ENCODE measurements at places on chromosomes 1 and 21.

DNA sequence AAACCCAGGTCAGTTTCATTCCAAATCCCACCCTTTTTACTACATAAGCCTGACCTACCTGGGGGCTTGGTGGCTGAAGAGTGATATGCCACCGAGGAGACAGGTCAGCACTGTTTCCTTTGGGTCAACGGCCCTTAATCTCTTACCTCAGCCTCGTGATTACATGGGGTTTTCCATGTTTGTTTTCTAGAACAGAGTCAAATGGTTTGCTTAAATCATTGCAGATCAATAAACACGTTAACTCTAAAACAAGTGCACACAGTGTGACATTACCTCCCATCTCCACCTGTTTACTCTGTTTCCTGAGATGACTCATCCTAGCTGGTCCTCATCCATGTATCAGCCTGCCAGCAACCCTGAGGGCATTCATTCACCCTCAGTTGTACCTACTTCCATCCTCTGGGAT, 40.8 kb upstream of the TP53BP2 start:
- no peak for DNase-seq

DNA sequence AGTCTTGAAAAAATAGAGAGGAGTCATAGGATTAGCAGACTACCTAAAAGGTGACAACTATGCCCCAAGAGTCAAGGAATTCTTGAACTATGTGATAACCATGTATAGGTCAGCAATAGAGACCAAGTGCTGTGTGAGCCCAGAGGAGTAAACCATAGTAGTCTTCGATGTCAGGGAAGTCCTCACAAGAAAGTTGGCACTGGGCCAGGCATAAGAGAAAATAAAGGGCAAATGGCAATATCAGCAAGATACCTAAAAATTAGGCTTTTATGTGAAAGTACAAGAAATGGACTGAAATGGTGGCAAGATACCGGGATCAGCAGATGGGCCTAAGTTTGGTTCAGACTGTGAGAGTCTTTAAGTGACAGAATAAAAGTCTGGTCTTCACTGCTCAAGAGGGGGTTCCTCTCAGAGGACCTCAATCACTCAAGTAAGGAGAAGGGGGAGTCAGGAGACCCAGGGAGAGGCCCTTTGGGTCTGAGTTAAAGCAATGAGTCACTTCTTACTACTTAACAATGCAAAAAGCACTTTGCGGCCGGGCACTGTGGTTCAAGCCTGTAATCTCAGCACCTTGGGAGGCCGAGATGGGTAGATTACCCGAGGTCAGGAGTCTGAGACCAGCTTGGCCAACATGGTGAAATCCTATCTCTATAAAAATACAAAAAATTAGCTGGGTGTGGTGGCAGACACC, 95.0 kb downstream of the TEX35 start:
- DNase-seq = no peak

DNA sequence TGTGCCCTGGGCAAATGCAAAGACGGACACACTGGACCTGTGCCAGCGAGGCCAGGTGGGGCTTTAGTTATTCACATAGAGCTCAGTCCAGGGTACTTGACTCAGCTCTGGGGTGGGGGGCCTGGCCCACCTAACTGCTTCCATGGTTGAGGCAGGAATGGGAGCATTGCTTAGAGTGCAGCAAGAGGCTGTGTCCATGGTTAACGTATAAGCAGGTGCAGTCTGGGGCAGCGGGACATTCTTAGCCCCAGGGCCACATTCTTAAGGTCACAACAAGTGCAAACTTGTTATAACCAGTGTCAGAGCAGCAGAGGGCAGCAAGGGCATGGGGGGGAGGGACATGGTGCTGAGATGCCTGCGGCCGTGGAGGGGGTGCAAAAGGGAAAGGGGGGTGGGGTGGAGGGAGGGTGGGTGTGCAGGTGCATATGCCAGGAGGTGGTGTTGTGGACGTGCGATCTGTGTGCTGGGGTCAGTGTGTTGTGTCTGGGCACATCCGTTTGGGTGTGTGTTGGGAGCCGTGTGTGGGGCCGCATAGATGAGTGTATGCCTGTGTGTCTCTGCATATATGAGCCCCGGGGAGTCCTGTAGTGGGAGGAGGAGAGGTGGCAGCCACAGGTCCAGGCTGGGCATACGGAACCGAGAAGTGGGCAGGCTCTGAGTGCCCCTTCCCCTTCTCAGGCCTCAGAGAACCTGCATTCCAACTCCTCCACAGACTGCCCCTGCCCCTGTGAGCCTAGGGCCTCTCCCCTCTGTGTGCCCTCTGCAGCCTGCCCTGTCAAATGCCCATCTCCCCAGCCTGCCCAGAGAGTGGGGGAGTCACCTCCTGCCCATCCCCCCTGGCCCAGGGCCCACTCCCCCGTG, 8.4 kb downstream of the KCNJ10 start:
- DNase-seq = no peak

GRCh38 chr1:17338706-17339493, 30.9 kb downstream of the PADI4 start:
- DNase-seq = no peak

DNA sequence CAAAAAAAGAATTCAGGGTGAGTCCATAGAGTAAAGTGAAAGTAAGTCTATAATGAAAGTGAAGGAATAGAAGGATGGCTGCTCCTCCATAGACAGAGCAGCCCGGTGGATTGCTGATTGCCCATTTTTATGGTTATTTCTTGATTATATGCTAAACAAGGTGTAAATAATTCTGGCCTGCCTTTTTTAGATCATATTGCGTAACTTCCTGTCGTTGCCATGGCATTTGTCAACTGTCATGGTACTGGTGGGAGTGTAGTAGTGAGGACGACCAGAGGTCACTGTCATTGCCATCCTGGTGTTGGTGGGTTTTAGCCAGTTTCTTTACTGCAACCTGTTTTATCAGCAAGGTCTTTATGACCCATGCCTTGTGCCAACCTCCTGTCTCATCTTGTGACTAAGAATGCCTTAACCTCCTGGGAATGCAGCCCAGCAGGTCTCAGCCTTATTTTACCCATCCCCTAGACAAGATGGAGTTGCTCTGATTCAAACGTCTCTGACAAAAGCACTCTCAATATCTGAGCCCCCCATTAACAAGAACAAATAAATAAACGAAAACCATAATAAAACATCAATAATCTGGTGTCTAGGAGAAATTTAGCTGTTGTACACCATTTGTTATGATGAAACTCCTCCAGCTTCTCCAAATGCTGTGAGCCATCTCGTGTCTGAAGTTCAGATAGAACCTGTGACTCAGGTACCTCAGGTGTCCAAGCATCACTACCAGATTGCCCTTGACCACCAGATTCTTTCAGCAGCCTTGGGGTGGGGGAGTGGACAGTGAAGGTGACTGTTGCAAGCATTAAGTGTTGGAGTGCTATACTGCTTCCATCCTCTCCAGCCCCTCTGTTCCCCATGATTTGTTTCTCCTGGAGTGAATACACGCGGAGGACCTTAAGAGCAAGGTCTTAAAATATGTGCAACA, 36.0 kb downstream of the EBNA1BP2 start:
- no peak for DNase-seq

- DNase-seq = no peak
Observed at GRCh38 chr1:243848165-243848857, 1.7 kb downstream of the AKT3 start.

DNA sequence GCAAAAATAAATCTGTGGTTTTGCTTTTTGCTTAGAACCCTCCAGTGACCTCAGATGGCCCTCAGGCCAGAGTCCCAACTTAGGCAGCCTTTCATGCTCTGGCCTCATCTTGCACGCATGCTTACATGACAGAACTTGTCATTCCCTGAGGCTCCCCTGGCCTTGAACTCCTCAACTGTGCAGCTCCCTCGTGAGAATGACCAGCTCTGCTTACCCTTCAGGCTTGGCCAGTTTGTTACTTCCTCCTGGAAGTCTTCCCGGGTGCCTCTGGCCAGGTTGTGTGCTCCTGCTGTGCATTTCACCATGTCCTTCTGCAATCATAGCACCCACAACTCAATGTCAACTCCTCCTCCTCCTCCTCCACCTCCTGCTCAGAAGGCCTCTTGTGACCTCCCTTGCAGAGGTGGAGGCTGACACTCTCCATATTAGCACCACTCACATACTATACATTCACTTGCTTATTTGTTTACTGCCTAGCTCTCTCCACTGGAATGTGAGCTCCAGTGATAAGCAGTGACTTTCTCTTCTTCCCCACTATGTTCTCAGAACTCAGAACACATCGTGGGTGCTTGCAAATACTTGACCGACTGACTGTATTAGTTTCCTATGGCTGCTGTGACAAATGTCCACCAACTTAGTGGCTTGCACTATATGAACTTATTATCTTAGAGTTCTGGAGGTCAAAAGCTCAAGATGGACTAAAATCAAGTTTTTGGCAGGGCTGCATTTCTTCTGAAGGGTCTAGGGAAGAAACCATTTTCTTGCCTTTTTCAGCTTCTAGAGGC, 41.9 kb downstream of the RCSD1 start:
- DNase-seq = no peak

DNA sequence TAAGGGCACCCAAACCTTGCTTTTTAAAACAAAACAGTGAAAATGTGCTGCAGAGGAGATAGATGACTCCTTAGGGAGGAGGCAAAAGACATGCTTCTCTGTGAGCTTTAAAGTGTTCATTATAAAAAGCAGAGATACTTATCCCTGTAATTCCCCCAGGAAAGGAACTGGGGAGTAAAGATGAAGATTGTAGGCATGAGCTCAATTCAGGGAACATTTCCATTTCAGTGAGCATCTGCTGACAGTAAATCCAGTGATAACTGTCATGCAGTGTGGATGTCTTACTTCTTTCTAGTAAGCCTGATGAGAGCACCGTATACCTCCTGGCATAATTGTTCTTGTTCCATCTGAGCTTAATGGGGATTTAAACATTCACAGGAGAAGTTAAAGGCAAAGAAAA, 1296.5 kb downstream of the MRPL39 start:
- DNase-seq = no peak

GRCh38 chr1:12596007-12596821, 21.8 kb downstream of the DHRS3 start:
- peak; percentile 98 for DNase-seq

- DNase-seq = no peak
Observed at GRCh38 chr1:2946291-2946690, 75.0 kb upstream of the ACTRT2 start.

DNA sequence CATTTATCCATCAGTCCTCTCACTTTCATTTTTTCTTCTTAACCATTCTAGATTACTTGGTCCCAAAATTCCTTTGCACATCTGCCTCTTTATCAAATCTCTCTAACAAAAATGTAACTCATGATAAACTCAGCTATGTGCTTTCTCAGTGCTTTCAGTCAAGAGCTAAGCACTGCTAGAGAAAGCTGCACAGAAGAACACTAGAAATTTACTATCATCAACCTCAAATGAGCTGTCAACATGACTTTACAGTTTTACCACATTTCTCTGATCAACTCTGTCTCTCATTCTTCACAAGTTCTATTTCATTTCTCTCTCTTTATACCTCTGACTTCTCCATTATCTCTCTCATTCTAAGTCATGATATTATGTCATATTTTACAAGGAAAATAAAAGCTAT, 54.2 kb upstream of the PRKACB start:
- no peak for DNase-seq

- peak; percentile 7 for DNase-seq
Observed at GRCh38 chr1:7650801-7651200, 120.3 kb upstream of the VAMP3 start.

GRCh38 chr1:68196676-68197075, 35.6 kb downstream of the WLS start:
- DNase-seq = no peak

DNA sequence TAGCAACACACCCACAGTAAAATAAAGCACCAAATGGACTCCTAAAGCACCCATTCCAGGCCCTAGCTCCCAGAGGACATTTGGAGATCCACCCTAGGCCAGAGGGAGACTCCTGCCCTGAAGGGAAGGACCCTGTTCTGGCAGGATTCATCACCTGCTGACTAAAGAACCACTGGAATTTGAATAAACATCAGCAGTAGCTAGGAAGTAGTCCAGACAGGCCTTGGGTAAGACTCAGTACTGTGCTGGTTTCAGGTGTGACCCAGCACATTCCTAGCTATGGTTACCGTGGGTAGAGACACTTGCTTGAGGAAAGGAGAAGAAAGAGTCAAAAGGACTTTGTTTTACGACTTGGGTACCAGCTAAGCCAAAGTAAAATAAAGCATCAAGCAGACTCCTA, 92.7 kb upstream of the LRRC7 start:
- no peak for DNase-seq

DNA sequence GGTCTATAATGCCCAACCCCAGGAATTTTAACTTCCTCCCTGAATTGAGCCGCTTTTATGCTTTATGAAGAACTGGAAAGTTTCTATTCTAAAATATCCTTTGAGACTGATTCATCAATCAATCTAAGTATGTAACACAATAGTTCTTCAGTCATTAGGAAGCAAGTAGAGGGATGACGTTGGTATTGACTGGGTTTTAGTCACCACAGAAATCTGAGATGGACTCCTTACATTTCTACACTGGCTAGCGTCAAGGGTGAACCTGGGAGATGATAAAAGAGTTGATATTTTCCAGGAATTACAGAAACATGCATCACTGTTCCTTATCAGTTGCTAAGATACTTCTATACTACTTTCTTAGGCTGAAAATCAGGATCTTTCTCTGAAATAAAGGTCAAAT, 308.0 kb downstream of the HMCN1 start:
- no peak for DNase-seq

DNA sequence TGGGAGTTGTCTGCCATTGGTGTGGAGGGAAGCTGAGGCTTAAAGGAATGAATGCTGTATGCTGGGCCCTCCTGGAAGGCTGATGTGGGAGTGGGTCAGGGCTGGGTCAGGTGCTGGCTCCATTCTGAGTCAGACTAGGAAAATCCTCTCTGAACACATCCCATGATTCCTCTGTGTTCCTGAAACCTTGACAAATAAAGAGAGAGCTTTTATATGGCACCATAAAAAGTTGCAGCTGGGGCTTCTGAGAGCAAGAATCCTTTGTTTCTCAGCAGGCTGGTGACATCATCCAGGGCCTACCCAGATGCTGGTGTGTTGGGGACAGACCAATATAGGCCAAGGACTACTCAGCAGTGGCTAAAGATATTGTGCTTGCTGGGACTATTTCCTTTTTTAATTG, 27.8 kb upstream of the NFASC start:
- no peak for DNase-seq

- DNase-seq = no peak
Observed at GRCh38 chr1:237059244-237059643, 17.3 kb downstream of the RYR2 start.

GRCh38 chr1:234486858-234487840, 8.2 kb upstream of the TARBP1 start:
- DNase-seq = peak; percentile 72

DNA sequence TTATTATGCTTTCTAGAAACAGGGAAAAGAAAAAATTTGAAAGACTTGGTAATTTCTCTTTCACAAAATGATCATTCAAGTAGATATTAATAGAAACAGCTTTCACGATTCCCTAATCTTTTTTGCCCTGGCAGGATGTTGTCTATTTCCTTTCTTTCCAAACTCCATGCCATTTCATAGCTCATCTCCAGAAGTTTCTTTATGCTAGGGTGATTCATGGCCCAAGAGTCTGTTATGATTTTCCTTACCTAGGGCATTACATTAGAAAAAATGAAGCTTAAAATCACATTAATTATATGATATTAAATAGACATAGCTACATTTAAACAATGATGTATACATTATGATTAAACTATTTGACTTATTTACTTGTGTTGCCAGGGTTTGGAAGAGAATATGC, 762.1 kb downstream of the LTN1 start:
- peak; percentile 67 for DNase-seq

- peak; percentile 29 for DNase-seq
Observed at GRCh38 chr1:226548256-226549093, at the start of gene STUM. Gene STUM, plus strand, starts transcription at chr1:226548764. Its CDS starts 141 bp downstream, at chr1:226548905.

- no peak for DNase-seq
Observed at GRCh38 chr1:30760596-30761324, 3.2 kb upstream of the LAPTM5 start.
